Body of pancreas (tissue), 4 donors: ENCODE measurements at places on chromosomes 7 and 10.

DNA sequence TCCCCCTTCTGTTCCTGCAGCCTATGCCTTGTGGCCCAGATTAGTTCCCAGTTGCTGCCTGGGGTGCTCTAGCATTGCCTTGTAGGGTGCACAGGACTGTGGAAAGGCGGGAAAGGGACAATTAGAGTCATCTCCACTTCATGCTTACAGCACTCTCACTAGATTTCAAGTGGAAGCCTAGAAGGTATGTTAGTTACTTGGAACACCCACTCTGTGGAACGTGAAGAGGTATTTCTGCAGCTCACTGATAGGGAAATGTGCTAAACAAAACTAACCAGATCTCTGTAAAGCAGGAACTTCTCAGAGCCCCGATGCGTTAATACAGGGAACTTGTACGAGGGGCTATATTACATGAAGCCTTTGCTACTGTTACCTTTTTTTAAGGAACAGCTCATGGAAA is 19.4 kb downstream of the STMP1 start:
- no peak for DNase-seq

DNA sequence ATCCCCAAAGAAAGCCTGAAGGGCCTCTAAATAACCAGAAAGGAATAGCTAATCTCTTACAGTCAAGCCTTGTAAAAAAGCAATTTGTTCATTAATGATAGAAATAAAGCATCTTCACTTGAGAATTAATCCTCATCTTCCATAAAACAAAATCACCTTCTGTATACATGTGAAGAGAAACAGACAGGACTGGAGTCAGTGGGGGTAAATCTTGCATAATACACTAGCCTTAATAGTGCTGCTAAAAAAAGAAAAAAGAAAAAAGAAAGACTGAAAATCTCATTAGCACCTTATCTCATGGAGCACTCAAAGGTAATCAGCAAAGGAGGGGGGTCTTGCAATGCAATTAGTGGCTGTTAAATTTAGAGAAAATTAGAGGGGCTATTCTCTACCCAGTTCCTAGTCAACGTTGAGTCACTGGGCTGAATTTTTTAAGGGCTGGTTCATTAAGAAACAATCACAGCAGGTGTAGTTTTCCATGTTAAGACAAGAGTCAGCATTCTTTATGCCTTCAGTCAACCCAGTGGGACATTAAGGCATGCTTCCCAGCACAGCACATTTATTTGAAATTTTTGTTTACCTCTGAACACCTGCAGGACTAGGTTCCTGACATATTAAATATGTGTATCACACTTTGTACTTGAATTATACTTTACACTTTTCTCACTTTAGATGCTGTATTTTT is 1455.7 kb upstream of the CELF2 start:
- DNase-seq, result no peak

GRCh38 chr10:1552881-1553670 is 184.2 kb downstream of the ADARB2 start:
- peak; percentile 1 for DNase-seq

- no peak for DNase-seq
Measured at GRCh38 chr10:31756101-31756728, 172.4 kb downstream of the ARHGAP12 start.
